ENCODE measurements at places on chromosomes 1 and 21.

DNA sequence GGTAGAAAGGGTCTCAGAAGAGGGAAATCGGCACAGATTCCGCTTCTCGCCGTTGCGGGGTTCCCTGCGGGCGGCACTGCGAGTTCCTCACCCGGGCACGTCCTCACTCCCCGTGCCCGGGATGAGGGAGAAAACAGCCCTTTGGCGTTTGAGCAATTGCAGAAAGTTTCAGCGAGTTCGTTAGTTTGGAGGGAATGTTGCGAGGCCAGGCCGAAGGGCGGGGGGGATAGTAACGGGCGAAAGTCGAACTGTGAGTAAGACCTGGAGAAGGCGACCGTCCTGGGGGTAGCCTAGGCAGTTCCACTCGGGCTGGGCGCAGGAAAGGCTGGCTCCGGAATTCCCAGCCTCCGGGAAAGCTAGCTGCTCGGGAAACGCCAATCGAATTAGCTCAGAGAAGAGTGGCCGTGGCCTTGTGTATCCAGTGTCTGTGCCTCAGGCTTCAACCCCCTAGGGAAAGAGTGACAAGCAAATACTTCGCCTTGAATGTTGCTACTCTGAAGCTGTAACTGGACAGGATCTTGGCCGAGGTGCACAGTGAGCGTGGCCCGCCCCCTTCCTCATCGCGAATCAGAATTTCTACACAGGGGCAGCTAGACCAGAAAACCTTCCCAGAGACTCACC, 787 bp downstream of the PTGFR start:
- no peak for DNase-seq

- no peak for DNase-seq
These were observed 698.0 kb upstream of the RGS18 start for GRCh38 chr1:191460234-191460633.

DNA sequence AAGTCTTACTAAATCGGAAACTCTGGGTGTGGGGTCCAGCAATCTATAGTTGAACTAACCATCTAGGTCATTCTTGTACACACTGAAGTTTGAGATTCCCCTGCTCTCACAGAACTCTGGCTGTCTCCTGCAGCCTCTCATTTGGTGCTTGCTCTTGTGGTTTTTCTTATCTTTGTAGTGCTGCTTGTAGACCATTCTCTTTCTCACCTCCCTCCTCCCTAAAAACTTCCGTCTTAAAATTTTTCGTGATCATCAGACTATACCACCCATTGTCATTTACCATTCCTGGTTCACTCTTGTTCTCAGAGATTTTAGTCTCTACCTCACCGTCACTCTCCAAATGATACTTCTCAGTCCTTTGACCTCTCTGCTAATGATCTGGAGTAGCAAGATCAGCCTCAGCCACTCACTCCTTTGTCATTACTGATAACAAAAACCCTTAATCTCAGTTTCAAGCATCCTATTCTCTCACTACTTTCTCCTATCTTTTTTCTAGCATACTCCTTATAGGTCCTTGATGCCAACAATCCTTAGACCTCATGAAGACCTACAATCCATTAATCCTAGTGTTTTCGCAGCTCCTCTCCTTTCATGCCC, 13.0 kb upstream of the EPHX4 start:
- no peak for DNase-seq

DNA sequence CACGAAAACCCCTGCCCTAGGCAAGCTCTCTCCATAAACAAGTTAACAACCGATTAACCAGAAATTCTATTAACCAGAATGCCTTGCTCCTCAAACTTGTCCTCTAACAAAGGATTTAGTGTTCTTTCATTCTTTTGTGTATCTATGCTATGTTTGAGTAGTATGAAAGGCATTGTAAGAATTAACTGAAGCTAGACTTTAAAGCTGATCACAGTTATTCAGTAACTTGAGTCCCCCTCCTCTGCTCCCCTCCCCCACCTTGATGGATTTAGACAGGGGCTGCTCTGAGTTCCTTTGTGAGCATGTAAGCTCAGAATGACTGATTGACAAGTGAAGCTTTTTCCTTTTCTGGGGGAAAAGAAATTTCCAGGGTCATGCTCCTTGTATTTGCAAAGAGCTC, 257.6 kb downstream of the TTLL7 start:
- no peak for DNase-seq

- no peak for DNase-seq
These were observed 5.7 kb downstream of the HIVEP3 start for GRCh38 chr1:41913014-41913413.

GRCh38 chr1:25257196-25257595, 9.9 kb upstream of the RSRP1 start:
- DNase-seq, result no peak

DNA sequence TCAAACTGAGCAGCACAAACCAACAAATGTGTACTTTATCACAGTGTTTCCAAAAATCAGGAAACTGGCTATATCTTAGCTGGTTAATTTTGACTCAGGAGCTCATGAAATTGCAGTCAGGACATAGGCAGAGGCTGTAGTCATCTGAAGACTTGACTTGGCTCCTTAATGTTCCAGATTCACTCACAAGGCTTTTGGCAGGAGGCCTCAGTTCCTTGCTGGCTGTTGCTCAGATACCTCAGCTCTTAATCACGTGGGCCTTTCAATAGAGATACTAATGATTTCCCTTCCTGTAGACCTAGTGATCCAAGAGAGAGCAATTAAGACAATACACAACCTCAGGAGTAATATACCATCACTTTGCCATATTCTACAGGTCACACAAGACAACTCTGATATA, 537.7 kb downstream of the BRINP3 start:
- DNase-seq, result no peak

DNA sequence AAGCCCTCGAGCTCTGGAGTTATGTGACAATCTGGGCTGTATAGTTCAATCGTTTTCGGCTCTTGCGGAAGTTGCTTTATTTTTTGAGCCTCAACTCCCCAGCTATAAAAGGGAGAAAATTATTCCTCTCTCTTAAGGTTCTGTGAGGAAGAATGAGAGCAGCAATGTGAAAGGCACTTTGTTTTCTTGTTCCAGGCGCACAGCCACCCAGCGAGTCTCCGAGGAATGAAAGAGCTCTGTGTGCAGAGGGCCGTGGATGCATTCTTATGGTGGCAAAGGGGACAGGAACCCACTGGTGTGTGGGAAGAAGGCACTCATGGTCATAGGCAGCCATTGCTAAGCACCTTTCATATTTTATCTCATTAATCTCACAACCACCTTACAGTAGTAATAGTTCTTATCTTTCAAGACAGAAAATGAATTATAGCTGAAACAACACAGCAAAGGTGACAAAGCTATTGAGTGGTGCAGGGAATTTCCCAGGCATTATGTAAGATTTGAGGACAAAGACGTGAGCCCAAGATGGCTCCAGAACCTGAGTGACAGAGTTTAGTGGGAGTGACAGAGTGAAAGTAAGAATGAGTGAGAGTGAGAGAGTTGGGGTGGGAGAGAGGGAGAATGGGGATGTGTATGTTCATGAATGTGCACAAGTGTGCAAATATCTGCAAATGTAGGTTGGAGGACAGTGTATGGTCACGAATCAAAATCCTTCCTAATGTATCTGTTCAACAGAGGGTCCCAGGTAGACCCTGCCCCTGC, 9.4 kb downstream of the CYP2J2 start:
- no peak for DNase-seq

GRCh38 chr1:216832192-216832591, 109.0 kb upstream of the ESRRG start:
- no peak for DNase-seq

DNA sequence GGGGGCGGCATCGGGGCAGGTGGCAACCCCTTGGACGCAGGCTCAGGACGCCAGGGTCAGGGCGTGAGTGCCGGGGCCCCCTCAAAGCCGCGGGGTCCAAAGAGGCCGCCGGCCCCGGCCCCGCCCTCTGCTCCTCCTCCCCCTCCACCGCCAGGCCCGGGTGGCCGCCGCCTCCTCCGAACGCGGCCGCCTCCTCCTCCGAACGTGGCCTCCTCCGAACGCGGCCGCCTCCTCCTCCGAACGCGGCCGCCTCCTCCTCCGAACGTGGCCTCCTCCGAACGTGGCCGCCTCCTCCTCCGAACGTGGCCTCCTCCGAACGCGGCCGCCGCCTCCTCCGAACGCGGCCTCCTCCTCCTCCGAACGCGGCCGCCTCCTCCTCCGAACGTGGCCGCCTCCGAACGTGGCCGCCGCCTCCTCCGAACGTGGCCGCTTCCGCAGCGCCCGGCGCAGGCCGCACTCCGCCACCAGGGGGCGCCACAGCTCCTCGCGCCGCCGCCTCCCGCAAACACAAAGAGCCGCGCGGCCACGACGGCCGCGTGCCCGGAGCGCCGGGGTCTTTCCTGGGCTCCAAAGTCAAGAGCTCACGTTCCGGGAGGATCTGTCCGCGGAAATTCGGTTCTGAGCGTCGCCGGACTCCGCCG, 19.3 kb upstream of the SAMD11 start:
- peak; percentile 88 for DNase-seq

- no peak for DNase-seq
These were observed 2.3 kb upstream of the CHI3L1 start for GRCh38 chr1:203188686-203189232.

- no peak for DNase-seq
These were observed 82.3 kb upstream of the TIAM1 start for GRCh38 chr21:31426235-31426797.

DNA sequence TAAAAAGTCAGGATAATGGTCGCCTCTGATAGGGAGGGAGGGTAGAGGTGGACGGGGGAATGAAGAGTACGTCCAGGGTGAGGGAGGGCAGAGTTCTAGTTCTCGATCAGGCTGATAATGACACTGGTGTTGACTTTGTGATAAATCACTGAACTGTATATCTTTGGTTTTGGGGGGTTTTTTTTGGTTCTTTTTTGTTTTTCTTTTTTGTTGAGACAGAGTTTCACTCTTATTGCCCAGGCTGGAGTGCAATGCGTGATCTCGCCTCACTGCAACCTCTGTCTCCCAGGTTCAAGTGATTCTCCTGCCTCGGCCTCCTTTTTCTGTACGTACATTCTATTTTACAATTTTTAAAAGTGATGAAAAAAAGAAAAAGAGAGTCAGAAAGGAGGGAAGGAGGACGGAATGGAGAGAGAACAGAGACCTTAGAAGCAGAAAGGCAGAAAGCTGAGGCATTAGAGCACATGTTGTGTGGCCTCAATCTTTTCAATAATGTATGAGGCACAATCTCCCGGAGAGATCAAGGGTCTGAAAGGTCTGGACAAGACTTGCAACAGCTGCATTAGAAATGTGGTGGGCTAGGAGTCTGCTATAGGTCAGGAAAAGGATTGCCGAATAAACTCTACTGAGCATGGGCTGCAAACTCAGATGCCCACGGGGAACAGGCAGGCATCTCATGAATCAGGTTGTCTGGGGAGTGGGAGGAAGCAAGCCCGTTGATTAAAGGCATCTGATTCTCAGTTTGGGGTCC, 174.8 kb downstream of the TOMM20 start:
- no peak for DNase-seq

GRCh38 chr1:115594600-115594999, 47.2 kb upstream of the VANGL1 start:
- no peak for DNase-seq

GRCh38 chr1:197775282-197776262, at the start of gene DENND1B:
TSS of gene DENND1B (minus strand) at chr1:197775480. CDS start at chr1:197775155, 325 bp downstream.
- DNase-seq, result peak; percentile 76

DNA sequence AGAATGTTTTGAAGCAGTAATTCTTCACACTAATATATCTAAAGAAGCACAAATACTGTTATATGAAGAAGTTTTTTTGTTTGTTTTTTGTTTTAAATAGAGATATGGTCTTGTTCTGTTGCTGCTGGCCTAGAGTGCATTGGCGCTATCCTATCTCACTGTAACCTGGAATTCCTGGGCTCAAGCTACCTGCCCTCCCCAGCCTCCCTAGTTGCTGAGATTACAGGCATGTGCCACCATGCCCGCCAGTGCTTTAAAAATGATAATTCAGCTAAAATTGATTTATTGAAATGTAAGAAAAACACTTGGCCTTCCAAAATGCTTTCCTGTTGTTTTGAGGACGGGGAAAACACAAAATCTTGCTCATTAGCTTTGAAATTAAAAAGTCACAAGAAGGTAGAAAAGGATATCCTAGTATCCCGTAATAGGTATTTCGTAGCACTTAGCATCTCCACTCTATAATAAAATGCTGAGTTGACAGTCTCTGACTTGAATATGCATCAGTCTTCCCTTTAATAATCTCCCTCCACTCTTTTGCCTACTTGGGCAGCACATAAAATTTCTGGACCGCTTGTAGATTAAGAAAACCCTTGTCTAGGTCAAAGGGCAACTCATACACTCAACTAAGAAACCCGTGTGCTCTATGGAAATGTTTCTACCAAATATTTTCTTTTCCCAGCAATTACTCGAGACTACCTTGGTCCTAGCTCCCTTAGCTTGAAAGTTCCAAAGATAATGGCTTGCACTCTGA, 1.3 kb downstream of the SCYL3 start:
- no peak for DNase-seq

- no peak for DNase-seq
These were observed 78.2 kb upstream of the TARDBP start for GRCh38 chr1:10934150-10934818.

- DNase-seq, result no peak
These were observed 1.5 kb downstream of the ITSN1 start for GRCh38 chr21:33643658-33644311.

DNA sequence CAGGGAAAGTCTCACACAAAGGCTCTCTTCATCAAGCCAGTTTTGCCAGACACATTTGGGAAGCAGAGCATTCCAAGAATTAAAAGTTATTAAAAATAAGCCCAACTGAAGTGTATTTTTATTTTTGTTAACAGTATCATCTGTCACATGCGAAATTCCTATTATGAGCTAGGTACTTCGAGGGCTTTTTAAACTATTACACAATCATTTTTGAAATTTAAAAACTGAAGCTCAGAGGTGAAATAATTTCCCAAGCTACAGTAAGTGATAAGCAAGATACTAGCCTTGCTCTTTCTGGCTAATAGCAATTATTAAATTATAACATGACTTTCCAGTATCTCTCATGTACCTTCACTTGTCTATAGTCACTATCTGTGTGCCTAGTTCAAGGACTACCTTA, 12.0 kb upstream of the NRAS start:
- no peak for DNase-seq

DNA sequence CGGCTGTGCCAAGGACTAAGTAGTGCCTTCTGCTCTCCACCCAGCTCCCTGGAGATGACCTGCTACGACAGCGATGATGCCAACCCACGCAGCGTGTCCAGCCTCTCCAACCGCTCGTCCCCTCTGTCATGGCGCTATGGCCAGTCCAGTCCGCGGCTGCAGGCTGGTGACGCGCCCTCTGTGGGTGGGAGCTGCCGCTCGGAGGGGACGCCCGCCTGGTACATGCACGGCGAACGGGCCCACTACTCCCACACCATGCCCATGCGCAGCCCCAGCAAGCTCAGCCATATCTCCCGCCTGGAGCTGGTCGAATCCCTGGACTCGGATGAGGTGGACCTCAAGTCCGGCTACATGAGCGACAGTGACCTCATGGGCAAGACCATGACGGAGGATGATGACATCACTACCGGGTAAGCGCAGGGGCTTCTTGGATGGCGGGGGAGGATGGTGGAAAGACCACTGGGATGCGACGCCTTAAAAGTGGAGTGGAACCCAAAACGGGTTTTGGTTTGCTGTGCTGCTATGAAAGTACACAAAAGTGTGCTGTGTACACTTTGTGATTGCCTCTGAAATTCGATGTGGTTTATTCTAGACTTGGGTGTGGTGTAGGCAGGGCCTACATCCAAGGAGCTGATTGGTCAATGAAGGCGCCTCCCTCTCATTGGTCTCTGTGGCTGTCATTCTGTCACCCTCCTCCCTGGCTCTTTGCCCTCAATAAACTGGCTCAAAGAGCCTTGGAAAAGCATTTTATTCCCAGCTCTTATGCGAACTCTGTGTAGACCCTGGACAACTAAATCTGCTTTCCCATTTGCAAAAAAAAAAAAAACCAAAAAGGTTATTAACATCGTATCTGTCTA, 110.4 kb upstream of the IPO9 start:
- no peak for DNase-seq

Measured in activated CD8-positive, alpha-beta memory T cell treated with anti-CD3 and anti-CD28 coated beads, Interleukin-2, amount 50 U/mL, for 4 hours (primary cell).